Activated CD4-positive, alpha-beta T cell treated with anti-CD3 and anti-CD28 coated beads, Interleukin-2, Interleukin-6, amounts not matched to agents 100 ng/mL and 50 ng/mL, durations not matched to agents 16 hours and 8 hours (primary cell): ENCODE measurements at places on chromosomes 5 and 9.
A peak's percentile ranks its signal among the peaks of the same experiment; 100 is the strongest.

GRCh38 chr9:105842023-105842644, 147.8 kb downstream of the TMEM38B start:
- peak; percentile 57 for DNase-seq

DNA sequence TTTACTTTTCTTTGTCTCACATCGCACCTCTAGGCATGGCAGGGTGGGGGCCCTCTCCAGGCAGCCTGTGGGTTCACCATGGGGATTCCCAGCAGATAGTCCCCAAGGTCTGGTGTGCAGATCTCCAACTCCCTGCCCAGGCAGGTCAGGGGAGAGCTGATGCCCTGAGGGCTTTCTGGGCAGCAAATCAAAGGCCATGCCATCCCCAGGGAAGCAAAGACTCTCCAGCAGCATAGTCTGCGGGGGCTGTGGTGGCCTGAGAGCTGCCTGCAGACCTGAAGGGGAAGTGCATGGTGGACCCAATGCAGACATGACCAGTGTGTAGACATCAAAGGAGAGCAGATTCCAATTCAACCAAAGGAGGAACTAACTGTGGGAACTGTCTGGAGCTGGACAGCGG, 7.7 kb downstream of the NEURL1B start:
- DNase-seq, result no peak

GRCh38 chr9:38278457-38278856, 114.0 kb upstream of the ALDH1B1 start:
- no peak for DNase-seq

- DNase-seq, result no peak
These were observed 376 bp downstream of the GOLGA1 start for GRCh38 chr9:124940521-124940893.

- no peak for DNase-seq
These were observed 510.1 kb upstream of the ADAMTS16 start for GRCh38 chr5:4630031-4630430.

DNA sequence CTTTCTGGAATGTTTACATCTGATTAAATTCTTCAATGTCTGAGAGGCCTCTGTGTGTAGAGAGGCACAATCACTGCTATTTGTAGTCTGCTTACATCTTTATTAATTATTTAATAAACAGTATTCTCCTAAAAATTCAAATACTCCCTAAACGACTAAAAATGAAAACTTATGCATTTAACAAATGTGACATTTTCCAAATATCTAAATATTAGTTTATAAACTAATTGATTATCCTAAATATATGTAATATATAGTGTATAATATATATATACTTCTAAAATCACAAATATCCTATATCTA, 57.7 kb upstream of the ZBED3 start:
- DNase-seq, result no peak

DNA sequence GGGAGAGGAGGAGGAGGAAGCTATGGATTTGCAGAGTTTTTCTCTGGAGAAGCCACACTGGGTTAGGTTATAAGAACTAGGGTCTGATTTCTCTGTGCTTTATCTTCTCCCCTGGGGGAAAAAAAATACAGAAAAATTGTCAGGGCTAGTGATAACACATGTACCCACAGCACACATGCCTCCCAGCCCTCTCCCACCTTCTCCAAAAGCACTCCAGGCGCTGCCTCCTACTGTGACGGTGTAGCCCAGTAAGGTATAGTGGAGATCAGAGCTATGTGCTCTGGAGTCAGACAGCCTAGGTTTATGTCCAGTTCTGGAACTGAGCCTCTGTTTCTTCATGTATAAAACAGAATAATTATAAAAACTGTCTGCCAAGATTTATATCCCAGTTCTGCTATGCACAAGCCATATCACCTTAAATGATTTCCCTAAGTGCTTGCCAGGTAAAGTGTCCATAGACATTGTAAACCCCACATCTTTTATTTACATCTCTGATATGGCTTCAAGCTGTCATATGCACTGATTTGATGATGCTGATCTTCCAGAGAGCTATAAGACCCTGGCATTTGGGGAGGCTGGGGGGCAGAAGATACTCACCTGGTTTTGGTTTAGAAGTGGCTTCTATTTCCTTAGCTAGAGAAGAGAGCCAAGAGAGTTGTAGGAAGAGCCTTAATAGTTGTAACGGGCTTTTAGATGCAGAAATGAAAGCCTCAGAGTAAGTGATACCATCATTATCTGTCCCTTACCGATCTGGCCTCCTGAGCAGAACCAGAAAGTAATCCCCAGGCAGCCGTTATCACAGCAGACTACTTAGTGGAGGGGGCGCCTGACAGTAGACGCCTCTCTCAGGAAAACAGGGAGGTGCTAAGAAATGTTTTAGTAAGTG, 7.6 kb downstream of the SLC1A3 start:
- DNase-seq, result no peak

GRCh38 chr9:103992938-103993579, 101.0 kb upstream of the SMC2 start:
- DNase-seq, result no peak

GRCh38 chr9:109974143-109974917, 194.3 kb downstream of the PALM2AKAP2 start:
- peak; percentile 90 for DNase-seq

- no peak for DNase-seq
These were observed 107.0 kb downstream of the TRIO start for GRCh38 chr5:14250084-14250695.

GRCh38 chr9:122797316-122798063, 2.4 kb upstream of the OR1K1 start:
- no peak for DNase-seq

GRCh38 chr9:128575469-128575868, 23.1 kb downstream of the SPTAN1 start:
- DNase-seq, result no peak

- no peak for DNase-seq
These were observed 145.7 kb downstream of the EBF1 start for GRCh38 chr5:158953929-158954534.

DNA sequence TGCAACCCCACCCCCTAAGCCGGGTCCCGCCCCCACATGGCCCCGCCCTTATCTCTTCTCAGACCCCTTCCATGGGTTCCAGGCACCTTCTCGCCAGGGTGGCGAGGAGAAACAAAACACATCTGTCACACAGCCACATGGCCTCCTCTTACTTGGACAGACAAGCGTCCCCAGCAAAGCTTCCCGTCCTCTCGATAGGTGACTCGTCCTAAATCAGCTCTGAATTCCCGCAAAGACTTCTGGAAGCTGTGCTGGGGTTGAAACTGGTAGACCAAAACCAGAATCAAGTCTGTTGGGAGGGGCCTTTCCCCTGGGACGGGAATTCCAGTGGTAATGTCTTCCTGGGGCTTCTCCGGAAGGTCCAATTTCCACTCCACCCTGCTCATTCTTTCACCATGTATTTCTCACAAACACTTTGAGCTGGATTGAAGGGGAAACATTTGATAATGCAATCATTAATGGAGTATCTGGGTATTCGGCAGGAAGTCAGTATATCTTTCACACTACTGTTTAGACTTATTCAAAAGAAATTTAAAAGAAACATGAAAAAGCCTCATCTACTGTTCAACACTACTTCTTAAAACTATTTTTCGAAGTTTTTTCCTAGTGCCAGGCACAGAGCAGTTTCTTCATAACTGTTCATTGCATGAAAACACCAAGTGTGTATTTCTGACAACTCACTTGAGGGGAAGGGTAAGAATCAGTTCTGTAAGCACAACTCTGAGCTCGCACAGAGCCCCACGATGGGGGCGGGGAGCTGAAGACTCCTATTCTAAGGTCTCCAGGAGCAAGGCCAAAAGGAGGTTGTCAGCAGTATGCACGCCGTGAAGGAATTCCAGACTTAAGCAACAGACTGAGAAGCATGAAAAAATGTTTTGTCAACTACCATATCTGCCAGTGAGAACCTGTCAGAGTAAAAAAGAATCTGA, 644 bp upstream of the CTNNAL1 start:
- DNase-seq, result no peak

DNA sequence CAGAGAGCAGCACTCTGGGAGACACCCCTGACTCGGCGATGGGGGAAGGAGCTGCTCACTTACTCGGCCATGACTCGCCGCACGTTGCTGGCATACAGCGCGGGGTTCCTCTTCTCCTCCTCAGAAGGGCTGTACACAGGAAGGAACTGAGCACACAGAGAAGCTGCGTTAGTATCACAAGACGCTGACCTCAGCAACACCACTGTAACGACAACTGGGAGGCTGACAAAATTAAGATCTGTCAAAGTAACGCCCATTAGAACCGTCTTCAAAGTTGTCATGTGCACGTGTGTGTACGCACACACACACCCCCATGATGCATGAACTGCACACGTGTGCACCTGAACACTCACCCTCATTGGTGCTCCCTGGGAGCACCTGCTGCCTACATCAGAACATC, 32.1 kb upstream of the SLC6A3 start:
- DNase-seq, result no peak

GRCh38 chr5:79507251-79508205, 6.4 kb downstream of the HOMER1 start:
- DNase-seq, result no peak

GRCh38 chr5:153523831-153524230, 33.4 kb downstream of the GRIA1 start:
- DNase-seq, result no peak

- no peak for DNase-seq
These were observed 116.8 kb upstream of the TBC1D2 start for GRCh38 chr9:98372077-98372836.

- DNase-seq, result no peak
These were observed 57.9 kb upstream of the ERBIN start for GRCh38 chr5:65868509-65868908.

- no peak for DNase-seq
These were observed 20.5 kb upstream of the ARHGEF28 start for GRCh38 chr5:73605223-73606087.

DNA sequence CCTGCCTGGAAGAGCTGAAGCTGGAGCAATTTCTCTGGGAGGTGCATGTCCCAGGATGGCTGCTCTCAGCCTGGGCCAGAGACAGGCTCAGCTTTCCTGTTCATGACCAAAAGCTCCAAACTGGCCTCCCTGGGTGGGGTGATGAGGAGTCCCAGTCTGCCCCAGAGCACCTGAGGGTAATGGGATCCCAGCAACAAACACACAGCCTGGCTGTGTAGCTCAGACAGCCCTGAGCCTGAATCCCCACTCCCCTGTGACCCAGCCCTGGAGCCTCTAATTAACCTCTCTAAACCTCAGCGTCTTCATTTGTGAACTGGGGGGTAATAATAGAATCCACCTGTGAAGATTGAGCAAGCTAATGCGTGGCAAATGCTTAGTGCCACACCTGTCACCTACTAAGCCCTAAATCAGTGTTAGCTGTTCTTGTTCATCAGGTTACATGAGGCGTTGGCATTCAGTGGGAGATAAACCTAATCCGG, 67.5 kb downstream of the HSPA4 start:
- DNase-seq, result no peak

GRCh38 chr9:8823131-8823895, 1023.7 kb upstream of the DMAC1 start:
- no peak for DNase-seq

DNA sequence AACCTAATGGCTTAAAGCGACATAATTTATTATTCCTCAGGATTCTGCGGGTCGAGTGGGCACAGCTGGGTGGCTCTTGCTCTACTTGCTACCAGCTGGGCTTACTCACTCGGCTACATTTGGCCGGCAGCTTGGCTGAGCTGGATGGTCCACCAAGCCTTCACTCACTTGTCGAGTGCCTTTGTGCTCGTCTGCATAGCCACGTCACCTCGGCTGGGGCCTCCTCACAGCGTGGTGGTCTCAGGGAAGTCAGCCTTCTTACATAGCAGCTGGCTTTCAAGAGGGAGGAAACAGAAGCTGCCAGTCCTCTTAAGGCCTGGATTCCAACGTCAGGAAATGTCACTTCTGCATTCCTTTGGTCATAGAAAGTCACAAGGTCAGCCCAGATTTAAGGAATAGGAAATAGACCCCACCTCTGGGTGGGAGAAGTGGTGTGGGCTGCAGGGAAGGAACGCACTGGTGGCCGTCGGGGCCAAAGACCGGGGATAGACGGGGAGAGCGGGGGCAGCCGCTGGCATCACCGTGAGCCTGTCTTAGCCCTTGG, 75.1 kb upstream of the RUFY1 start:
- DNase-seq, result no peak

DNA sequence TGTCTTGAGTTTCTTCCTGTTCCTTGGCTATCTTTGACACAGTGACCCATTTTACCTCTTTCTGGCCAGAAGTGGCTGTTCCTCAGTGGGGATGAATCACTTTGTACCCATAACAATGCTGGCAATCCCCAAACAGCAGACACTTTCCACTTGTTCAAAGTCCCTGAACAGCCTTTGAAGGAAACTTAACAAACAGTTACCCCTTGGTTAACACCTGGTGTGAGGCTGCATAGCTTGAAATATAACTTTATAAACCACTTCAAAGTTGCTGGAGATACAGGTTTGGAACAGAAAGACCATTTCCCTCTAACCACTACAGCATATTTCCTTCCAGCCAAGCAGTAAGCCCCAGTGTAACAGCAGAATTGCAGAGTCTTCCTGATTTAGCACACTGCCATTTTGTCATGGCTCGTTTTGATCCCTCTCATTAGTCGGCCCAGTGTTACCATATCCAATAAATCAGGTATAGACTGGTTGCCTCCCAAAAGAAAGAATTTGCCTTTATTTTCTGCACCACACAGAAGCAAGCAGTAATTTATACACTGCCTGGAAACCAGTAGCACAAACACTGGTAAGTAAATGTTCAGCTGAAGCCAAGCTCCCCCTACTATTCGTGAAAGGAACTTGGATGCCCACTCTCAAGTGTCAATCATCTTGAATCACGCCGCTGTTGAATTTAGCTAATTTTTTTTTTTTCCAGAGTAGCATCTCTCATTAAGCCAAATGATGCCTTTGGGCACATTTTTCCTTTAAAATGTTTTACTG, 225.9 kb downstream of the PIK3R1 start:
- peak; percentile 27 for DNase-seq

- DNase-seq, result no peak
These were observed 55.3 kb downstream of the ZNF622 start for GRCh38 chr5:16410338-16410737.

- DNase-seq, result peak; percentile 76
These were observed 189.2 kb upstream of the NR3C1 start for GRCh38 chr5:143592648-143593047.

DNA sequence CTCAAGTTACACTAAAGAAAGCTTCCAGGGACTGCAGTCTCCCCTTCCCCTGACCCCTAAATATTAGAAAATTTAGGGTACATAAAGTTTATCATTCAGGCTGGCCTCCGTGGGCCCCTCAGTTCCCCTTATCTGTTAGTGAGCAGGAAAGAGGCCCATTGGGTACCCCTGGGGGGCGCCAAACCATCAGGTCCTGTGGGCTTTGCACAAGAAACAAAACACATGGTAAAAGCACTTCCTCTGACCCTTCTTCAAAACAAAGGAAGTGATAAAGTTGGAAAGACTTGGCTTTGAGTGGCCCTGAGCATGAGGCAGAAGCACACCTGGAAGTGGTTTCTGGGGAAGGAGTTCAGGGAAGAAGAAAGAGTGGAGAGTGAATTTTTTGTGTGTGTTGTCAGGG, 213.0 kb downstream of the SMARCA2 start:
- DNase-seq, result peak; percentile 39
